ENCODE measurements at places on chromosomes 7 and 10.

DNA sequence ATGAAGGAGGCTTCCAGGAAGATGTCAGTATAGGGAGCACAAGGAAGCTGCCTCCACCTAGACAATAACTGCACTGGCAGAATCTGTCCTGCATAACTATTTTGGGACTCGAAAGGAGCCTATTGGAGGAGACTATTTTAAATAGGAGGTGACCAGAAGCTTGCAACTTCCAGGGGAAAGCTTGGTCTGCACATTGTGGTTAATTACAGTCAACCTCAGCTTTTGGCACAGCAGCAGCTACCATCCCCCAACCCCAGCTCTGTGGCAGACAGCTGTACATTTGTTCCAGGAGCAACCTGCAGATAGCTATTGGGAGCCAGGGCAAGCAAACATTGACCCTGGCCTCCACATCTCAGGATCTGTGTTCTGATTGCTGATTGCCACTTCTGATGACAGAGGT, 46.3 kb upstream of the NANOS1 start:
- peak; percentile 31 for DNase-seq

GRCh38 chr7:91165006-91165845, 99.0 kb upstream of the FZD1 start:
- no peak for DNase-seq

GRCh38 chr7:25750744-25751508, 401.1 kb upstream of the NFE2L3 start:
- DNase-seq = no peak

- DNase-seq = no peak
Measured at GRCh38 chr7:50656141-50656895, 91.1 kb upstream of the DDC start.

DNA sequence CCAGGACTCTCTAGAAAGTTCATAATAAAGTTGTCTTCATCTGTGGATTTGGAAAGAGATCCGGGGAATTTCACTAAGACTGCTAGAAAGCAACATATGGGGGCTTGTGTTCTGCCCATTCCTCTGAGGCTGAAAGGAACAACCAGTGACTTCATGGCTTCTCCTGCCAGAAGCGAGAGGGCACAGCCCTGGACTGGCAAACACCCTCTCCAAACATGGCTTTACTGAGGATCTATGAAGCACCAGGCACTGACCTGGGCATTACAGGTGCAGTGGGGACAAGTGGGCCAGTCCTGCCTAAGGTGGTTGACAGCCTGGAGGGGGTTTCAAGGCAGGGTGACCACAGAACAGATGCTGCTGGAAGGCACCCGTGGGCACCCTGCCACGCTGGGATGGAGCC, 185.8 kb upstream of the GPR26 start:
- no peak for DNase-seq

- DNase-seq = peak; percentile 14
Measured at GRCh38 chr7:55432939-55433784, 68.0 kb downstream of the LANCL2 start.

DNA sequence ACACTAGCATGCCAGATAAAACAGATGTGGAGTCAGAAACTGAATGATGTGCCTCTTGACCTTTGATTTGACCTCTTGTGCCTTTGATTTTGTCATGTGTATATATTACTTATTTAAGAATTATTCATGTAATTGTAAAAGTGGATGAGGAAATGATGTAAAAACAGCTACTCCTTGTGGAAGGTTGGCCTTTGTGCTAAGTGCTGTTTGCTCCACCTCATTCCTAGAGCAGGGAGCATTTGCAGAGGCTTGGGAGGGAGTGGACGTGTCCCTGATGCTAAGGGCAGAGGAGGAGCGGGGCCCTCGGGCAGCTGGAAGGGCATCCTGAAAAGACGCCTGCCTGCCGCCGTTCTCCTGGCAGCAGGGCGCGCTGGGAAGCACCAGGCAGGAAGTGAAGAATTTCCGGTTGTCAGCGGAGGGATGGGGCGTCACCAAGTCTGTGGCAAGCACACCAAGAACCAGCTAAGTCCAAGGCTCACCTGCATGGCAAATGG, 197.6 kb upstream of the ZNF32 start:
- no peak for DNase-seq

Data from NCI-H1105 (cell line).